ENCODE measurements at places on chromosomes 3 and 15.

GRCh38 chr3:51280176-51280575 is 104.9 kb upstream of the MANF start:
- no peak for DNase-seq

DNA sequence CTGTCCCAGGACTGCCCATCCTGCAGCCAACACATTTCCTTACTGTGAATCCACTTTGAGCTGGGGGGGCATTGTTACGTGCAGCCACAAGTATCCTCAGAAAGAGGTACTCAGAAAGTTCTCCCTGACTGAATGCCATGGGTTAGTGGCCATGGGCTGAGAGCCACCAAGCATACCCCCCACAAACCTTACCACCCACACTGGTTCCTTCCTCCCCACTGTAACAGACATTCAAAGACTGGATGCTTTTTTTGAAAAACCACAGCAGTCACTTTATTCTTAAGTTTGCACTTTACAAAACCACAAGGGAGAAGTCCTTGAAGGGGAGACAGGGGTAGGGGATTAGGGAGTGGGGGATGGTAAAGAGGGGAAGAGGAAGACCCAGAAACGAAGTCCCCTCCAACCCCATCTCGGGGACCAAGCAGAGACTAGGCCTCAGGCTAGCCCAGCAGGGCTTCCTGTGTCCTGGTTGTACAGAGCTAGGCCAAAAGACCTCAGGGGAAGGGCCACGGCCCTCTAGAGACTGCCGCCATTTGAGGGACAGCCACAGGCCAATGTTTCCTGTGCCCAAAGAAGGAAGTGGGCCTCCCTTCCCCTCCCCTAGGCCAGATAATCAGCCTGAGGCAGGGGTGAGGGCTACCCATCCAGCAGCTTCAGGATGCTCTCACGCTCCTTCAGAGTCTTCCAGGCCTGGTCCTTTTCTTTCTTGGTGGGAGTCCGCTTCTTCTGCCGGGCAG is 10.1 kb upstream of the CAMK1 start:
- no peak for DNase-seq

GRCh38 chr3:177676148-177676547 is 478.9 kb upstream of the TBL1XR1 start:
- peak; percentile 83 for DNase-seq

DNA sequence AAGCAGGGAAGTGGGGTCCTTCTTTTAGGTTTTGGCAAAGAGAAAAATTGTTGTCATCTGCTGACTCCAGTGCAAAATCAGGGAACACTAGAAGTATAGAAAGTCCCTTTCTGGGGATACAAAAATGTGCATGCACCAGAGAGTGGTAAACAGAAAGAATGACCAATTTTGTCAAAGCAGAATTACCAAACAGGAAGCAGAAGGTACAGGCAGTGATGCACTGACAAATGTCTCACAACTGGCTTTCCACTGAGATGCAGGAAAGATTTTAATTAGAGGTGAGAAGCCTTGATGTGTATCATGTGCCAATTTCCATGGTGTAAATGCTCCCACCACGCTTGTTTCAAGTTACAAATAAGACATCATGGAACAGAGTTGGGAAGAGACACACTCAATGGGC is 66.0 kb downstream of the TRIM69 start:
- DNase-seq, result no peak
